ENCODE measurements at places on chromosomes 11 and 22. TPM values are rescaled to one million over a fixed set of nuclear protein-coding genes. Genes with fewer than 3 reads are reported as not detected.

DNA sequence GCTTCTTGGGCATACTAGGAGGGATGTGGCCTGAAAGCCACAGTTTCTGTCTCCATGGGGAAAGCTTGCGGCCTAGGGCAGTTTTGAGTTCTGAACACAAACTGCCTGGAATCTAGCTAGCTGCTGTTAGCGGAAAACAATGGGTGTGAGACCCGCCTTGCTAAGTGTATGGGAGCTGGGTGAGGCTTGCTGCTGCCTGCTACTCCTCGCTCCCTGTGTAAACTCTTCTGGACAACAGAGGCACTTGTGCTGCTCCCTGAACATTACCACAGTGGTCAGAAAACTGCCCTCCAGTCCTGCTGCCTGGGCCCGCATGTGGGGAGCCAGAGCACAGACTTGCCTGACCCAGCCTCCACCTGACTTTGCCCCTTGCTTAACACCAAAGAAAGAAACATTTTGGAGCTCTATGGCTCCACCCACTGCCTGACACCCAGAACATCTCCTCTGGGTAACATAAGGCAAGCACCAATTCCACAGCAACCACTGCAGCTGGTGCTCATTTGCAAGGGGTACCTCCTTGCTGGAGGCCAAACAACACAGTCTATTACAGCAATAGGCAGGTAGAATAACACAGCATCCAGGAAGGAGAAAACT lies 766.3 kb upstream of the RAG2 start:
- no peak for DNase-seq

GRCh38 chr22:43992331-43992821 lies 31.7 kb upstream of the PARVB start:
- no peak for DNase-seq

DNA sequence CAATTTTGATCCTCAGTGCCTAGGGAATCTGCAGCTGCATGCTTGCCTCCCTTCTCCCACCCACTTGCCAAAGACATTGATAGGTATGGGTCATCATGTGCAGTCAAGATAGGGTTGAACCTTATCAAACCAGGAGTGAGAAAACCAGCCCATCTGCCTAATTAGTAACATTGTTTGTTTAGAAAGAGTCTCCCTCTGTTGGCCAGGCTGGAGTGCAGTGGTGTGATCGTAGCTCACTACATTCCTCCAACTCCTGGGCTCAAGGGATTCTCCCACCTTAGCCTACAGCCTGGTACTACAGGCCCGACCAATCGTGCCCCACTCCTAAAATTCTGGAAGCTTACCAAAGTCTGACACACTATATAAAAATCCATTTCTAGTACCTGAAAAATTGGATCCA lies 4.6 kb downstream of the C11orf71 start:
- no peak for DNase-seq

DNA sequence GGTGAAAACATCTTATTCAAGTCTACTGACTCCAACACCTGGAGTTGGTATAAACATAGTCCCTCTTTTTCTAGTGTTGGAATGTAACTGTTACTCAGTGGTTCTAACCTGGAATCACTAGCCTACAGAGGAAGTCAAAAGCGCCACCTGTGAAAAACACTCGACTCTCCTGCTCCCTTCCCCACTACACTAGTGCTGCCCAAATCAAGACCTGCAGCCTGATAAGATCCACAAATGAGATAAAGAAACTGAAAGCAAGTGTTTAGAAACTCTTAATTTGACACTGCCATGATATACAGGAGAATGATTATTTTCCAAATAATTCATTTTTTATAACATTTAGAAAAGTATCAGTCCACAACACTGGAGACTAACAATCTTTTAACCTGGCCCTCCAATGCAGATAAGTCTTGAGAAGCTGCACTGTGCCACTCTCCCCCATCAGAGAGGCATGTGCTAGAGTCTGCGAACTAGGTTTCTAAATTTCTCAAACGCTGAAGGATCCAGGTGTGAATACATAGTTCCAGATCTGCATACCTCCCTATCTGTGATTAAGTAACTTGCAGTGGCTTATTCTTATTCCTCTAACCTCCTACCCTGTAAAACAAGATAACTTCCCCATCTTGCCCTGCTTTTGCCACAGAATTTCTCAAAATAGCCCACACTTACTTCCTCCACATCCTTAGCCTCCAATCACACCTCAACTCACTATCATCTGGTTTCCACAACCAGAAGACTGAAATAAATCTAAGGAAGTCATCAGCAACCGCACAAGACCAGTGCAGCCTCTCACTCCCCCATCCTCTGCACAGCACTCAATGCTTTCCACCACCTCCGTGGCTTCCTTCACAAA lies 88.1 kb downstream of the RRAS2 start:
- no peak for DNase-seq

- DNase-seq = no peak
These were observed 27.4 kb upstream of the GSTP1 start for GRCh38 chr11:67556244-67556643.

- no peak for DNase-seq
These were observed 207.6 kb downstream of the CWF19L2 start for GRCh38 chr11:107250017-107250416.

DNA sequence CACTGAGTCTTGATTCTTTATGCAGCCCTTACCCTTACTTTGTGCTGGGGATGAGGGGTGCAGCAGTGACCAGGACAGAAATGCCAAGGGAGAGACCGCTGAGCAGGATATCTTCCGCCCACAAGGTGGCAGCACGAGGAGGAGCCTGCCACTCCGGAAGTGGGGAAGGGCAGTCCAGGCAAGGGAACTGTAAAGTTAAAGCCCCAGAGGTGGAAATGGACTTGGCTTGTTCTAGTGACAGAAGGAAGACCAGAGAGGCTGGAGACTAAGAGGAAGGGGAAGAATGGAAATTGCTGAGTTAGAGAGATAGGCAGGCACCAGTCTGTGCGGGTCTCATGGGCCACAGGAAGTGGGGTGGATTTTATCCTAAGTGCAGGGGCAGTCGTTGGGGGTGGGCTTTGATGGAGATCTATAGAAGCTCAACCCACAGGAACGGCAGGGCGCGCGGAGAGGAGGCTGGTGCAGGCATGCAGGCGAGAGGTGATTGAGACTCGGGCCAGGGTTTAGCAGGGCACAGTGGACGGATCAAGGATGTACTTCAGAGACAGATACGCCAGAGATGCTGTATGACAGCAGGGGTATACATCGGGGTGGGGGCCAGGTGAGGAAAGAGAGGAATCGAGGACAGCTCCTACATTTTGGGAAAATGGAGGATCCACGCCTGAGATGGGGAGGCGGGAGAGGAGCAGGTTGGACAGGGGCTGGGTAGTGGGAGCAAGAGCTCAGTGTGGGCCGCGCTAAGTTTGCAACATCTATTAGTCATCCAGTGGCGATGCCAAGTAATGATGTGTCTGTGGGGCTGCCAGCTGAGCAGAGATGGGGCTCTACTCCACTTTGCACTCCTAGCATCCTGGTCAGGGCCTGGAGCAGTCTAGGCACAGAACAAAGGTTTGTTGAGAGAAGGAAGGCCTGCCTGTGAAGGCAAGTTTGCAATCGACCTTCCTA lies 3.3 kb upstream of the GRK2 start:
- no peak for DNase-seq

GRCh38 chr11:70413151-70413550 lies 14.8 kb downstream of the CTTN start:
- DNase-seq = no peak

GRCh38 chr22:37526376-37526775 lies 7.2 kb upstream of the CARD10 start:
- no peak for DNase-seq

- no peak for DNase-seq
These were observed 103.0 kb upstream of the CD44 start for GRCh38 chr11:35035894-35036408.

- DNase-seq = no peak
These were observed 800.9 kb downstream of the BRD1 start for GRCh38 chr22:49026494-49027367.

DNA sequence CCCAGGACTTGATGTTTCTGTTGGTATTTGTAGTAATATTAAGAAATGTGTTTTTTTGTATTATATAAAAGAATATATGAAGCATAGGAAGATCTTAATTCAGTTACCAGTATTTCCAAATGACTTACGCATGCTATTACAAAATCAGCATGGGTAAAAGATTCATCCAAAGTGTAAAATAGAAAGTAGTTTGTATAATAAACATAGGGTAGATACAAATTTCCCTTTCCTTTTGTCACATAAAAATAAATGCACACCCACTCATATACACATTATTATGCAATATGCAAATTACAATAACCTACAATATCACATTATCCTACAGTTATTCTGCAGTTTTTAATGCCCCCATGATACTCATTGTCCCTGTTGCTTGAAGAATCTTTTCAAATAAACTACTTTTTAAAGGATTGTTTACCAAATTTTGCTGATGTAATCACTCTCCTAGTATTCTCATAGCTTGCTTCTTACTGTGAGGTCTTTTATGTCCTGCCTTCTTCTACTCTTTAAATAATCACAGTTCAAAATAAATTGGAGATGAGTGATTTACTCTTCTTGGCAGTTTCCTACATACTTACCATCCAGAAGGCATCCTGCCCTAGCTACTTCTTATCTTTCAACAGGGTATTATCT lies 244.0 kb downstream of the CASP12 start:
- DNase-seq = no peak

DNA sequence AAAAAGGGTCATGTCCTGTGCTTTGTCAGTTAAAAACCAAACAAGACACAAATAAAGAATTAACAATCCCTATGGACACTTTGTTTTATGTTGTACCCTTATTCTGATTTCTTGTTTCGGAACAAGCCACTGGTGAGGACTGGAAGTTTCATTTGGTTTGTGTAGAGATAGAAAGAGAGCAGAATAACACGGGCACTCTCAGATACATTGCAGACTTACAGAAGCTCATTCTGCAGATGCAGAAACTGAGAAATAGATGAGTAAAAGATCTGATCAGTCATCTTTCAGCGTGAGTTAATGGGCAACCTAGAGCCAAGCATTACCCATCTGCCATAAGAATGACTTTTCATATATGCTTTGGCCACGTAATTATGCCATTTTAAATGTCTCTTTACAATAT lies 407.6 kb downstream of the RAB38 start:
- DNase-seq = no peak

DNA sequence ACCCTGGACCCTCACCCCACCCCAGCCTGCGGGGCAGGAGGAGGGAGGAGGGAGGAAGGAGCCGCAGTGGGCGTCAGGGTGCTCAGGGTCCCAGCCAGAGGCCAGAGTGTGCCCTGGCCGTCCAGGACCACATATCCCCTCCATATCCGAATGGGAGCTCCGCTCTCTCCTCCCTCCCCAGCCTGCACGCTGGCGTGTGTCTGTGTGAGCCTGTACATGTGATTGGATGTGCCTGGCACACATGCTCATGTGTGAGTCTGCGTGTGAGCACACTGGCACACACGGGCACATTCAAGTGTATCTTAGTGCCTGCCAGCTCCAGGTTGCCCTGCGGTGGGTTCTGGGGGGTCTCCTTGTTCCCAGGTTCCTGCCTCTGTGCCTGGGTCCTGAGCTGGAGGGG lies 8.1 kb downstream of the TSSC4 start:
- DNase-seq = no peak

DNA sequence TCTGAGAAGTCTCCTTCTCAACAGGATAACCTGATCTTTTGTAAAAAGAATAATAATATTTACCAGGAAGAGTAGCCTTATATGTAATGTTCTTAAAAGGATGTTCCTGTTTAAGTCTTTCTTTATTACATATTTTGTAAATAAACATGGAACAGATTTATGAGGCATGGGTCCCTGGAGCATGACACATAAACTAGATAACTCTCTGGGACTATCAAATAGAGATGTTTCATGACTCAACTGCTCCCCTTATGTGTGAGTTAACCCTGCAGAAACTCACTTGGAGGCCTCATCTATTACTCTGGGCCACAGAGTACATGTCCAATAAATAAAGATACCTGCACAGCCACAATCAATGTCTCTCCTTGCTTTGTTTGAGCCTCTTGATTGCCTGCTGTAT lies 64.6 kb downstream of the GDPD4 start:
- no peak for DNase-seq

DNA sequence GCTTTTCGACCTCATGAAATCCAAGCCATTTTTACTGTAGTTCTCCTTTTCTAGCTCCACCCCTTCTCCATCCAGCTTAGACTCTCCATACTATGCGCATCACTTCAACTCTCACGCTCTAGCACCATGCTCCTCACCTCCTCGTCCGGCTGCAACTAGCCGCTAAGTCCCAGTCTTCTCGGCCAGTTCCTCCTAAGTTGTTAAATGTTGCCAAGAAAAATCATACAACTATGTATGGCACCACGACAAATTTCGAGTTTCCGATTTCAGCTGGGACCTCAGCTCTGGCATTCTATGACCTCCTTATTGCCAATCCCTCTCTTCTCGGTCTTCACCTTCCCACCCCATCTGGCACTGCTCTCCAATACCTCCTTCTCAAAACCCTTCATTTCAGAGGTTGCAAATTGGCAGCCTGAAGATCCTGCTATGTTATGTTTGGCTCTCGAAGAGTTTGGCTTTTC lies 1.0 kb downstream of the ZNF70 start:
- DNase-seq = no peak

GRCh38 chr11:119706887-119707286 lies 22.1 kb downstream of the NECTIN1 start:
- DNase-seq = no peak

DNA sequence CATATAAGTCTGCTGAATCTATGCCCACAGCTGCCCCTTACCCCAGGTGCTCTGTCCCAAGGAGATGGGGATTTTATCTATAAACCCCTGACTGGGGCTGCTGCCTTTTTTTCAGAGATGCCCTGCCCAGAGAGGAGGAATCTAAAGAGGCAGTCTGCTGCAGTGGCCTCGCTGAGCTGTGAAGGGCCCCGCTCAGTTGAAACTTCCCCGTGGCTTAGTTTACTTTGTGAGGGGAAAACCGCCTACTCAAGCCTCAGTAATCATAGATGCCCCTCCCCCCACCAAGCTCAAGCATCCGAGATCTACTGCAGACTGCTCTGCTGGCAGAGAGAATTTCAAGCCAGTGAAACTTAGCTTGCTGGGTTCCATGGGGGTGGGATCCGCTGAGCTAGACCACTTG lies 7.4 kb upstream of the SCGB1D4 start:
- DNase-seq = no peak

ADAMTS8 gene
- total RNA-seq = 0.02 TPM

DEFB131B gene
- total RNA-seq = not detected

MMP13 gene
- not detected for total RNA-seq

JAML gene
- total RNA-seq = not detected

ABTB2 gene
- 1.3 TPM for total RNA-seq

TPH1 gene
- total RNA-seq = 0.03 TPM

BEST1 gene
- 10.7 TPM for total RNA-seq

All from NCI-H460 (cell line).